ENCODE measurements at places on chromosomes 3 and 15.

DNA sequence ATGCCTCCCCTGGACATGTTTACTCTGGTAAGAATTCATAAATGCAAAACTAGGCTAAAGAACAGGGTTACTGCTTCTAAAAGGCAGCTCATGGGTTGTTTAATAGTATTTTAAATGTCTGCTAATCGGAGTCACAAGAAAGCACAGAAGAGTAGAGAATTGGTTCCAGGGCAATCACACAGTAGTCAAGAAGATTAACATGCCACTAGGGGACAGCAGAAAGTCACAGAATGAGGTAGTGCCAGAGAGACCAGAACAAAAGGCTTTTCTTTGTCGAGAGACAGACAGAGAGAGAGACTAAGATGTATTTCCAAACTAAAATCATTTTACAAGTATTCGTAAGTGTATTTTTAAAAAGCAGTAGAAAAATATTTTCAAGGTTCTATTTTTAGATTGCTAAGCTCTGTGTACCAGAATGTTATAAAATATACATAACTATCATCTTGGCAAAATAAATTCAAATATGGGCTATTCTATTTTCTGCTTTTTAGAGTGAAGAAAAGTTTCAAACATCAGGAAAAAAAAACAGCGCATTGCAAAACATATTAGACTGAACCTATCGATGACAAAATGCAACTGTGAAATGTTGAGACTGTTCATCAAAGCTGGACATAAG lies 78.3 kb upstream of the CDIN1 start:
- peaks cover 9% of the 10 kb centered on the region for H3K4me1 ChIP-seq
- no peaks in the 10 kb centered on the region for H3K36me3 ChIP-seq
- H3K27ac ChIP-seq, result no peak overlapping the region
- no peak overlapping the region for H3K4me3 ChIP-seq
- no peaks in the 10 kb centered on the region for H3K27me3 ChIP-seq

DNA sequence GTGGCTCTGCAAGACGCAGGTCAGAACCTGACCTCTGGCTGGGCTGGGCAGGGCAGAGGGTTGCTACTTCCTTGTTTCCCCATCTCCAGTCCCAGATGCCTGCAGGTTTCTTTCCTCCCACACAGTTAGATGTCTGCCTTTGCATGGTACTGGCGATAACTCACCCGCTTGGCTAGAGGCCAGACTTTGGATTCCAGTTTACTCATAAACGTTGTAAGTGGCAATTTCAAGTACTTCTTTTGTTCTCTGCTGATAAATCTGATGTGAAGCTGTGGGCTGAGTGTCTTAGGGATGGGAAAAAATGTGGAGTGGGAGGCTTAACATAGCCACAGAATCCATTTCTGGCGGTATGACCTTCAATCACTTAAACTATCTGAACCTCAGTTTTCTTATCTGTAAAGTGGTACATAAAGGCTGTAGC lies 194.2 kb downstream of the EBLN2 start:
- no peak overlapping the region for H3K27ac ChIP-seq
- no peaks in the 10 kb centered on the region for H3K4me1 ChIP-seq
- DNase-seq, result peak; percentile 39
- no peak overlapping the region for H3K4me3 ChIP-seq
- no peaks in the 10 kb centered on the region for H3K27me3 ChIP-seq

GRCh38 chr15:95825671-95826411 lies 504.7 kb upstream of the NR2F2 start:
- no peaks in the 10 kb centered on the region for H3K27me3 ChIP-seq
- H3K4me1 ChIP-seq, result no peaks in the 10 kb centered on the region
- DNase-seq, result no peak
- no peaks in the 10 kb centered on the region for H3K36me3 ChIP-seq

GRCh38 chr3:27193056-27193455 lies 176.1 kb downstream of the NEK10 start:
- no peak for DNase-seq
- H3K27me3 ChIP-seq, result no peaks in the 10 kb centered on the region
- no peaks in the 10 kb centered on the region for H3K4me1 ChIP-seq
- H3K27ac ChIP-seq, result no peak overlapping the region
- no peaks in the 10 kb centered on the region for H3K36me3 ChIP-seq

DNA sequence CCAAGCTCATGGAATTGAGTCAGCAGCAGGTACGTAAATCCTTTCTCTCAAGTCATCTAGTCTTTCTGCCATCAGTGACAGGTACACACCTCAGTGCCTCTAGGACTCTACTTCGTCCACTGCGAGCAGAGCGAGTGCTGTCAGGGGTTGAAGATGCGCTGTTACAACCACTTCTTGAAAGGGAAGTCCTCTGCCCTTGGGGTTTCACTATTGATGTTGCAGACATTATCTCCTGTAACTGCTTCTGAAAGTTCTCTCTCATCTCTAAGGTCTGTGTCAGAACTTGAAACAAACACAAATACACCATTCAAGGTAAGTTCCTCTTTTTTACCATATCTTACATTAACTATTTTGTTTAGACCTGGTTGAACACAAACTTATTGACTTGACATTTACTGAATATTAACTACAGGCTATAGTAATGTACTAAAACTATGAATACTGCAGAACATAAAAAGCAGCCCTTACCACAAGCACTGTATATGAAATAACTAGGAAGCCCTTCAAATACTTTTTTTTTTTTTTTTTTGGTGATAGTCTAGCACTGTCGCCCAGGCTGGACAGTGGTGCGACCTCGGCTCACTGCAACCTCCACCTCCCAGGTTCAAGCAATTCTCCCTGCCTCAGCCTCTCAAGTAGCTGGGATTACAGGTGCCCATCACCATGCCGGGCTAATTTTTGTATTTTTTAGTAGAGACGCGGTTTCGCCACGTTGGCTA lies 41.5 kb downstream of the TOPBP1 start:
- no peak for DNase-seq
- no peaks in the 10 kb centered on the region for H3K36me3 ChIP-seq
- no peaks in the 10 kb centered on the region for H3K4me1 ChIP-seq
- H3K27me3 ChIP-seq, result no peaks in the 10 kb centered on the region
- no peak overlapping the region for H3K27ac ChIP-seq

DNA sequence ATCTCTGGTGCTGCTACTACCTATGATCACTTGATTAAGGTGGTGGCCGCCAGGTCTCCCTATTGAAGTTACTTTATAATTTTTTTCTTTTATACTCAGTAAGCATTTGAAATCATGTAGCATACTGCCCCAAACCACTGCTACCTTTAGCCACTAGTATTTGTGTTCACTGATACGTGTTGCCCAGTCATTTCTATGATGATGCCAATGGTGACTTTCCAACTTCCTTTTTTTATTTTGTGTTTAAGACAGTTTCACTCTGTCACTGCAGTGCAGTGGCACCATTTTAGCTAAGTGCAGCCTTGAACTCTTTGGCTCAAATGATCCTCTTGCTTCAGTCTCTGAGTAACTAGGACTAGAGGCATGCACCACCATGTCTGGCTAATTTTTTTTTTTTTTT lies 598.2 kb downstream of the NAALADL2 start:
- no peak overlapping the region for H3K4me3 ChIP-seq
- H3K36me3 ChIP-seq, result no peaks in the 10 kb centered on the region
- H3K4me1 ChIP-seq, result no peaks in the 10 kb centered on the region
- H3K27ac ChIP-seq, result no peak overlapping the region
- DNase-seq, result no peak
- H3K27me3 ChIP-seq, result no peaks in the 10 kb centered on the region

DNA sequence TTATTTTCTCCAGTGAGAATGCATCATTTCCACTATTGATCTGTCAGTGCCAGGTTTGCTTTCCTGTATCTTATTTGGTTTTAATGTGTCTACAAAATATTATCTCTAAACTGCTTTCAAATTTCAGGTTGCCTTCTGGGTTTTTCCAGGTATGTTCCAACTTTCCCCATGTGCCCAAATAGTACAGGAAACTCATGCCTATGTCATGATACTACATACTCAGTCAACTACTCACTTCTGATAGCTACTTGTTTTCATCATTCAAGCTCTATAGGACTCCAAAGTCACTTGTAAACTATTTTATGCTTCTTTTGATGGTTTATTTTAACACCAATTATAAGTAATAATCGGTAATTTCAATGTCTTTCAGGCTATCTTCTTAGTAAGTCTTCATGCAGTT lies 134.8 kb upstream of the TTC14 start:
- no peak overlapping the region for H3K4me3 ChIP-seq
- no peak for DNase-seq
- no peak overlapping the region for H3K27ac ChIP-seq

DNA sequence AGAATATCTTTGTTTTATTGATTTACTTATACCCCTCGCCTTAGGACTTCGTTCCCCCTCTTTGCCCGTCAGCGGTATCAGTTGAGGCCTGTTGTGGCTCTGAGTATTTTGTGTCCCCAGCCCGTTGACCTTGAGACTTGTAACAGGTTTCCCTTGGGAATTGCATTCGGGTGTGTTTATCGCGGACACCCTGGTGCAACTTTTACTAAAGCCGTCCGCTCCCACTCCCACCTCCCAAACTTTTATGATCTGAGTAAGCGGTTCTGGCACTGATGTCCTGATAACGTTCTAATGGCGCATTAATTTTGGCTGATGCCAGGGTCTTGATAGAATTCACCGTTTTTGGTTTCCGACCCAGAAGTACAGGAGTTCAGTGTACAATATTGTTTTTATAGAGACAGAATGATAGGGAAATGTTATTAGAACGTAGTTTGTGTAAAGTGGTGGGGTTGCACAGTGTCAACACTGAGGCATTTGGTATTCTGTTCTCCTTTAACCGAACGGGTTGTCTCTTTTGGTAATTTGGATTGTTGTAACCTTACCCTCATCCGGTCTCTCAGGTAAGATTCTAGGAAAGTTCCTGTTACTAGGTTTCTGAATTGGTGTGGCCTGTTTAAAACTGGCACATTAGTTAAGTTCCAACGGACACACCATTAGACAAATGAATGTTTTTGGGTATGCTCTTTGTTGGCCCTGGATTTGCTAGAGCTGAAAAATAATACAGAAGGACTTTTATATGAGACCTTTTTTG lies 47.8 kb downstream of the OIP5 start:
- no peaks in the 10 kb centered on the region for H3K4me1 ChIP-seq
- H3K27ac ChIP-seq, result peak overlapping the region; percentile 91
- peaks cover 29% of the 10 kb centered on the region for H3K36me3 ChIP-seq
- no peak for DNase-seq

GRCh38 chr3:197144188-197144587 lies 114.6 kb upstream of the MELTF start:
- no peaks in the 10 kb centered on the region for H3K4me1 ChIP-seq
- DNase-seq, result no peak
- no peak overlapping the region for H3K4me3 ChIP-seq
- no peaks in the 10 kb centered on the region for H3K27me3 ChIP-seq
- H3K36me3 ChIP-seq, result no peaks in the 10 kb centered on the region

- no peak for DNase-seq
- H3K36me3 ChIP-seq, result no peaks in the 10 kb centered on the region
- H3K4me3 ChIP-seq, result no peak overlapping the region
- no peak overlapping the region for H3K27ac ChIP-seq
These were observed 14.7 kb downstream of the XRN1 start for GRCh38 chr3:142433110-142433509.

GRCh38 chr3:179688850-179689249 lies 36.0 kb downstream of the USP13 start:
- no peaks in the 10 kb centered on the region for H3K4me1 ChIP-seq
- H3K27me3 ChIP-seq, result no peaks in the 10 kb centered on the region
- H3K36me3 ChIP-seq, result no peaks in the 10 kb centered on the region
- no peak for DNase-seq
- H3K4me3 ChIP-seq, result no peak overlapping the region

- no peak overlapping the region for H3K4me3 ChIP-seq
- no peaks in the 10 kb centered on the region for H3K36me3 ChIP-seq
- no peaks in the 10 kb centered on the region for H3K4me1 ChIP-seq
- DNase-seq, result no peak
These were observed 36.9 kb upstream of the TRIM59 start for GRCh38 chr3:160486459-160486869.

DNA sequence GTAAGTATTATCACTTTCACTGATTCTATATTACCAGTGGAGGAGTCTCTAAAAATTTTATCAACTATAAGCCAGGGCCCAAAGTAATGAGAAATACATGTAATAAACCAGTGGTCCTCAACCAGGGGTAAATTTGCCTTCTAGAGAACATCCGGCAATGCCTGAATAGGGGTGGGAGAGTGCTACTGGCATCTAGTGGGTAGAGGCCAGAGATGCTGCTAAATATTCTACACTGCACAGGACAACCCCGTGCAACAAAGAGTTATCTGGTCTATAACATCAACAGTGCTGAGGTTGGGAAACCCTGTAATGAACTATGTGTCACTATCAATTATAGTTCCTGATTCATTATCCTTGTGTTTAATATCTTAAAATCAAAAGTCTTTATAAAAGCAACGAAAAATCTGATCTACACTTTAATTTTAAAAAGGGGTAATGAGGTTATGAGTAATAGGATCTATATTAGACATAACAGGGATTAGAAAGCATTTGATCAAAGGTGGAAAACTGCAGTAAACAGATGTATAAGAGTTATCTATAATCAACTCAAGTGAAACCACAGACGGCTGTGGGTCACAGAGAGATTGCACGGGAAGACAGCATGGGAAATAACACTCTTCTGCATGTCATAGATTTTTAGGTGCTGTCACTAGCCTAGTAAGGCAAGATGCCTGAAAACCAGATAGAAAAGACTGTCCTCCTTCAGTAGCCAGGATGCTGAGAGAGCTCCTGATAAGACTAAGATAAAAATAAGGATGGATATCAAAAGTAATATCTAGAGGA lies 2.0 kb downstream of the LYSMD2 start:
- peaks cover 12% of the 10 kb centered on the region for H3K4me1 ChIP-seq
- no peak overlapping the region for H3K27ac ChIP-seq
- no peak for DNase-seq
- H3K27me3 ChIP-seq, result no peaks in the 10 kb centered on the region
- H3K4me3 ChIP-seq, result no peak overlapping the region
- no peaks in the 10 kb centered on the region for H3K36me3 ChIP-seq

- no peaks in the 10 kb centered on the region for H3K27me3 ChIP-seq
- no peak overlapping the region for H3K4me3 ChIP-seq
These were observed 169.5 kb downstream of the CADPS start for GRCh38 chr3:62705721-62706120.

- DNase-seq, result no peak
- H3K27ac ChIP-seq, result no peak overlapping the region
- no peaks in the 10 kb centered on the region for H3K36me3 ChIP-seq
These were observed 56.5 kb downstream of the CLDN11 start for GRCh38 chr3:170475092-170475685.

DNA sequence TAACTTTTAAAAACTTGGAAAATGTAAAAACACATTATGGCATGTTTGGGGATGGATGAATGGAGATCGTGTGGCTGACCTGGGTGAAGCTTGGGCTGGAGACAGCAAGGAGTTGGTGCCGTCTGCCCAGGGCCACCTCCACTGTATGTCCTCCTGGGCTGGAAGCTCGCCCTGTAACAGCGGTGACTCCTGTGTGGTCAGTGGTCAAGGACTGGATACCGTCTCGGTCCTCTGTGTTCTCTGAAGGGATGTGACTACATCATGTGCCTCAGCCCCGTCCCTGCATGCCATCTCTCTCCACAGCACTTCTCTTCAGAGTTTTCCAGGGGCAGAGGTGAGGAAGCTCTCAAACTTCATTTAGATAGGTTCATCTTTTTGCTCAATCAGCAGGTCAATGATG lies 9.5 kb downstream of the LIMD1 start:
- no peak overlapping the region for H3K27ac ChIP-seq
- peaks cover 19% of the 10 kb centered on the region for H3K4me1 ChIP-seq
- no peaks in the 10 kb centered on the region for H3K27me3 ChIP-seq
- H3K36me3 ChIP-seq, result no peaks in the 10 kb centered on the region
- DNase-seq, result no peak

- H3K4me1 ChIP-seq, result peaks cover 6% of the 10 kb centered on the region
- H3K27ac ChIP-seq, result no peak overlapping the region
- no peaks in the 10 kb centered on the region for H3K36me3 ChIP-seq
- H3K4me3 ChIP-seq, result no peak overlapping the region
These were observed 155.2 kb downstream of the RBPMS2 start for GRCh38 chr15:64619880-64620839.
